Stimulated activated CD4-positive, alpha-beta T cell treated with anti-CD3 and anti-CD28 coated beads, Interleukin-1b, Interleukin-23, amount 100 ng/mL, for 1 hour (primary cell): ENCODE measurements at places on chromosomes 4 and X.

- DNase-seq: no peak
Measured at GRCh38 chr4:182537031-182537795, 294.0 kb downstream of the TENM3 start.

- DNase-seq: no peak
Measured at GRCh38 chrX:40349251-40349650, 231.5 kb upstream of the ATP6AP2 start.

DNA sequence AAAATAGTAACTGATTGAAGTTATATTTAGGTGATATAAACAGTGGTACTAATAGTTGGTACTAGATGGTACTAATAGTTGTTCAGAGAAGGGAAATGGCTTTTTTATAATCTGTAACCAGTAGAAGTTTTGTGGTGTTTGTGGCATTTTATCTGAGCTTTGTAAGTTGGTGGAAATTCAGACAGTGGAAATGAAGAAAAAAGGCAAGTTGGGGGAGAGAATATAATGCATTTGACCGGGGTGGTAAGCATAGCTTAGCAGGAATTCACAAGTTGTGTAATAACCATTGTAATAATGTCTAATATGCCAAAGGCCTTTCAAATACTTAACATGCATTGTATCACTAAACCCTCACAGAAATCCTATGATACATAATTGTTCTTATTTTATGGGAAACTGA is 36.3 kb downstream of the DTHD1 start:
- DNase-seq: no peak

DNA sequence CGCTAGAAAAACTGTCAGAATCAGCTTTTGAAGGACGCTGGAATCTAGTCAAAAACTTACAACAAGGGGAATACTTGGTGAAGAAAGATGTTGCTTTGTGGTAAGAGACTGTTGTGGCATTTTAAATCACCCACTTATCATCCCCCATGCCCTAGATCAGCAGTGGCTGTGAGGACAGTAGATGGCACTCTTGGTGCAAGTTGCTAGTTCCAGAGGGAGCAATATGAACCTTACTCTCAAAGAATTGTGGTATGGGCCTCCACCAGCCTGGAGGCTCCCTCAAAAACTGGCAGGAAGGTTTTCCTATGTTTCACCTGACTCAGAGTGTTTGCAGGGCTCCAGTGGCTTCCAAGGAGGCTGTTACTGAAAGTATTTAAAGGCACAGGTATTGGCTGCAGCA is 37.7 kb upstream of the SLC16A2 start:
- no peak for DNase-seq

DNA sequence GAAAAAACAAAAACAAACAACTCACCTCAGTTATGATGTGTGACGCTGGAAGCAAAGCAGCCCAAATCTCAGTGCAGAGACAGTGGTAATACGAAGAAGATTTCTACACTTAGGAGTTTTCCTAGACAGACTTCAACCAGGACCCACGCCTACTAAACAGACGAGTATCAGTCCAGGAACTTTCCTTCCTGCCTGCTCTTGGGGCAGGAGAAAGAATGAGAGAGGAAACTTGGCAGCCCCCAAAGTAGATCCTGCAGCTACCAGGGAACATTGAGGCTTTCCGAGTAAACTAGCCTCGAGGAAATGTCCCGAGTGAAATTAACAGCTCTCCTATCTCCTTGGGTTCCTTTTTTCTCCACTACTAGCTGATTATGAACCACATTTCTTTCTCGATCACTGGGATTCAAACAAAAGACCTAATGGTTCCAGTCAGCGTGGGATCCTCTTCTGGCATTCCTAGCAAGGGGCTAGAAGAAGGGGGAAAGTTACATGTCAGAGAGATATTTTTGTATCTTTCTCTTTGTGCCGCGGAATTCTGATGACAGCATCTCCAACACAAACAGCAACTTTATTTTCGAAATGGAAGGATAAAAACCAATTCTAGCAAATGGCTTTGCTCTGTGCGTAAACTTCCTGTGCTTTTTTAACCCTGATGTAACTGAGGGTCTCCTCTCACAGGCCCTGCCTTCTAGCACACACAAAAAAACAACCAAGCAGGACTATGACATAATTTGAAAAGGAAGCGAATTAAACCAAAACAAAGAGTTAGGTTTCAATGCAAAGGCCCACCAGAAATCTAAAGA is 53.2 kb downstream of the PPM1K start:
- no peak for DNase-seq

- DNase-seq: no peak
Measured at GRCh38 chrX:101232316-101232715, 12.7 kb downstream of the DRP2 start.

GRCh38 chrX:7462110-7462509 is 314.2 kb upstream of the PUDP start:
- no peak for DNase-seq

DNA sequence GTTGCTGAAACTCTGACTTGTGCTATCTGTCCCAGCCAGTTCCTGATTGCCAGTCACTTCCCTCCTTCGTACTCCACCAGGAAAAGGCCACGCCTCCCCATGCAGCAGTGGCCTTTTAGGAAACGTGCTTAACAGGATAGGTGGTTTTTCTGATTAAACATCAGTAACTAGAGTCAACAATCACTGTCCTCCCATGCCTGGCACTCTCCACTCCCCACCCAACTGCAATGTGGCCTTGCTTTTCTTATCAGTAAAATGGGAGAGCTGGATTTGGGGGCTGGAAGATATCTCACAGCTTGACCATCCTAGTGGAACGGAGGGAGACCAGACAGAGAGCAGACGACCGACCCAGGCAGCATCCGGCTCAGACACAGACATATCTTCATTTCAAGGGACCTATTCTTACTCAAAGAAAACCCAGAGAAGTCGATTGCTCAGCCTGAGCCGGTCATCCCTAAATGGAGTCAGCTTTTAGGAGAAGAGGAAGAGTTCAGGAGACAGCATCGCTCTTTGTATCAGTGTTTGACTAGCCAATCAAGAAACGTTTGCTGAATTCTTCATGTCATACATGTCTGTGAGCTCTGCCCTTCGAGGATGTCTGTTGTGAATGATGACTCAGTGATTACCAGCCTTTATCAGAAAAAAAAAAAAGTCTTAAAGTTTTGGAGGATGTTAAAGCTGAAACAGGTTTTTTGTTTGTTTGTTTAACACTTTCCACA is 12.7 kb upstream of the UBA6 start:
- no peak for DNase-seq

DNA sequence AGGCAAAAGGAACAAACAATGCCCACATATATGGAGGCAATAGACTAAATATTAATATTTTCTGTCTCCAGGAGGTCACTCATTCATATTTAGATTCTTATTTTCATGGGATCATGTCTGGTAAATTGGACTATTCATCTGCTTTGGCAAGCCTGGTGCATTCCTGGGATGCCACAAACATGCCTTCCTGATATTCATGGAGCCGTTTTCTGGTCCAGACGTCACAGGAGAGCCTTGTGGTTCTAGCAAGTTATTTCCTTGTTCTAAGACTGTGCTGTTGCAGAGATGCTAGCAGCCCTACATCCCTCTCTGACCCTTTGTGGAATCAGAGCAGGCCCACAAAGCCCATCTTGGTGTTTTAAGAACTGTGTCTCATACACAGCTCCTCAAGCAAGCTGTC is 16.1 kb upstream of the EXOSC9 start:
- no peak for DNase-seq

- no peak for DNase-seq
Measured at GRCh38 chr4:47415719-47416118, 47.8 kb downstream of the COMMD8 start.

GRCh38 chr4:37889849-37890800 is 759 bp upstream of the TBC1D1 start:
- no peak for DNase-seq

- no peak for DNase-seq
Measured at GRCh38 chr4:141102367-141102766, 30.9 kb downstream of the RNF150 start.

DNA sequence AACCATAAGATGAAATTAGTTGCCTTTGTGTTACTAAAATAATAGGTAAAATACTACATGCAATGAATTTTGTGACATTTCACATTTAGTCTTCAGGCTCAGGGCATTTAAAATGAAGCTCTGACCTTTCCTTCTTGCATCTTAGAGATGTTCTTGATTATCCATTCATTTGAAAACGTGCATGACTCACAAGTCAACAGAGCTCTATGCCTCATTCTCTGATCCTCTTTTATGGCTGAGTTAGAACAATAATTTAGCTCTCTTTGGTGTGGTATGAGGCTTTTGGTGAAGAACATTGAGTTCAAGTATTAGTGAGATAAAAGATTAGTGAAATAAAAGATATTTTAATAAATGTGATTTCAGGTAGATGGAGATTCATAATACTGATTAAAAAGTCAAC is 66.5 kb downstream of the TIGD2 start:
- no peak for DNase-seq

- DNase-seq: no peak
Measured at GRCh38 chrX:153765138-153766079, 1.4 kb downstream of the PLXNB3 start.

- DNase-seq: no peak
Measured at GRCh38 chr4:110533940-110534339, 58.0 kb downstream of the ENPEP start.
